NCI-H510A (cell line): ENCODE measurements at places on chromosomes 11 and 22.
A peak's percentile ranks its signal among the peaks of the same experiment; 100 is the strongest.

GRCh38 chr11:3877364-3878257 is 22.1 kb downstream of the STIM1 start:
- DNase-seq = no peak

DNA sequence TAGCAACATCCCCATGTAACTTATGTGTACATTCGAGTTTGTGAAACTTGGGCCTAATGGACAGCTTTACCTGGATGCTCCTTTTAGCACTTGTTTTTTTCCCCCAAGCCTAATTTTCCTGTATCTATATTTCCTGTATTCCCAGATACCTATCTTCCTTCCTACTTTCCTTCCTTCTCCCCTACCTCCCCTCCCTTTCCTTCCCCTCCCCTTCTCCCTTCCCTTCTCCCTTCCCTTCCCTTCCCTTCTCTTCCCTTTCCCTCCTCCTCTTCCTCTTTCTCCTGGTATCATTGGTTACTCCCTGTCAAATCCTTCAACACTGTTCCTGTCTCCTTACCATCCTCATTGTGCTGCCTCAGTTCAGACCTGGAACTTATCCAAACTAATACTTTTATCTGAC is 111.8 kb downstream of the HIPK3 start:
- DNase-seq = no peak

DNA sequence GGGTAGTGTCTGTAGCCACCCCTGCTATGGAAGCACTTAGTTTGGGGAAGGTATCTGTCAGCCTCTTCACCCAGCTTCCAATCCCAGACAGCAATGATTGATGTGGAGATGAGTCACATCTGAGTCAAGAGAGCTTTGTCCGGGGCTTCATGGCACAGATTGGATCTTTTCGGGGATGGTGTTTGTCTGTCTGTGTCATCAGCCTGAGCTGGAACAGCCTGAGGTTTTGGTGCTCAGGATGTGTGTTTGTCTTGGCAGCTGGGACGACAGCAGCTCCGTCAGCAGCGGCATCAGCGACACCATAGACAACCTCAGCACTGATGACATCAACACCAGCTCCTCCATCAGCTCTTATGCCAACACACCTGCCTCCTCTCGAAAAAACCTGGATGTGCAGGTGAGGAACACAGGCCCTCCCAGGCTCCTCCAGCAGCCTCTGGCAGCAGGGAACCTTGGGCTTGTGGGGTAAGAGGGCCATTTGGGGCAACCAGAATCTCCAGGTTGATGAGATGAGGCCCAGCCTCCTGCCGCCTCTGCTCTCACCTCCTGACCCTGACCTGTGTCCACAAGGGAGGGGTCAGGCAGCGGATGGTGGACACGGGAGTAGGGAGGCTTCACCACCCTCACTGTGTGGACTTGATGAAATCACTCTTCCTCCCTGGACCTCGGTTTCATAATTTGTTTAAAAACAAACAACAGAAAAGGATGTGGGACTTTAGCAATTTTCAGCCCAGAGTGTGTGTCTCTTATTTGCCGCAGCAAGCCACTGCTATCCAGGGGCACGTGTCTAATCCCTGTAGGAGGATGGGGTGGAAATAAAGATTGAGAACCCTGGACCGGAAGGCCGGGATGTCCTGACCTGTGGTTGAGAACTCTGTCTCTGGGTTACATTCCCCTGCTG is 124.3 kb downstream of the DBX1 start:
- DNase-seq = peak; percentile 81

DNA sequence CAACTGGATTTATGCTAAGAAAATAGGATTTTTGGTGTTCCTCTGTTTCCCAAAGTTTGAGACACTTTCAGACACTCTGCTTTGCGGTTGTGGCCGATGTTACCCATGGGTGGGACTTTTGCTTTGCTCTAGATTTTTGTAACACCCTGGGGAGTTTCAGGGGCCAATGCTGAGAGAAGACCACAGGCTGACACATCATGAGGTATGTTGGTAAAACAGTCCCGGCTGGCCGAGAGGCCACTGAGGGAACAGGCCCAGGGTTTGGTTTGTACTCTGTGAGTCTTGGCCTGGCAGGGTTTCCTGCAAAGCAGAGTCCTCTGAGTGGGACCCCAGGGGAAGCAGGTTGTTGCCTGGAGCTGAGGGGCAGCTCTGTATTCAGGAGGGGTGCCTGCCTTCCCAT is 78.5 kb upstream of the PITPNB start:
- DNase-seq = no peak

GRCh38 chr22:49023879-49024774 is 803.5 kb downstream of the BRD1 start:
- no peak for DNase-seq

- no peak for DNase-seq
Observed at GRCh38 chr11:86144846-86145245, 76.0 kb upstream of the PICALM start.

GRCh38 chr22:24494528-24495364 is at the start of gene UPB1:
Gene UPB1 (plus strand): TSS chr22:24495332. CDS start chr22:24495404, 72 bp downstream.
- DNase-seq = no peak

GRCh38 chr22:39469681-39470450 is 13.1 kb downstream of the MGAT3 start:
- DNase-seq = peak; percentile 17

- no peak for DNase-seq
Observed at GRCh38 chr11:118155776-118156530, 3.3 kb upstream of the SCN4B start.

DNA sequence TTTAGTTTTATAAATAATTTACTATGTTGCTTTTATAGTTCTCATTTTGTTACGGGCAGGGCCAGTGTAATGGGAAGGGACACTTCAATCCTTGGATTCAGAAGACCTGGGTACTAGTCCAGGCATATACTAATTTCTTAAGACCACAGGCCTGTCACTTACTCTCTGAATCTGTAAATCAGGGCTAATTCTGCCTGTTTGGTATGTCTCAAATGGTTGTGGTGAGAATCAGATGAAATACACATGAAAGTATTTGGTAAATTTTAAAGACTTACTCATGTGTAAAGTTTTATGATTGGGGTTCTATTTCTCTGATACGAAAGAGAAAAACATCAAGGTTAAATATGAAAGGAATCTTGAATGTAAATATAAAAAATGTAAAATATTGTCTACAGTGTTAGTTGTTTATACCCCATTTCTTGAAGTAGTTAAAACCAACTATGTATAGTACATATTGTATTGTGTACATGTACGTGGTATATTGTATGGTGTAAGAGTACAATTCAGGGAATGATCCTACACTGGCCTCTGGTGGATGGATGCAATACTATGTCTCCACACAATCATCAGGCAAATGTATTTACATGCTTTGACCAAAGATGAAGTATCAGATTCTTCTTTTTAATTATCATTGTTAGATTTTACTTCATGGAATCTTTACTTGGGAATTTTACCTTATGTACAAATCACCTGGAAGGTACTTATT is 24.5 kb upstream of the RAG2 start:
- DNase-seq = no peak

GRCh38 chr11:66970807-66971442 is 4.2 kb upstream of the C11orf86 start:
- no peak for DNase-seq

DNA sequence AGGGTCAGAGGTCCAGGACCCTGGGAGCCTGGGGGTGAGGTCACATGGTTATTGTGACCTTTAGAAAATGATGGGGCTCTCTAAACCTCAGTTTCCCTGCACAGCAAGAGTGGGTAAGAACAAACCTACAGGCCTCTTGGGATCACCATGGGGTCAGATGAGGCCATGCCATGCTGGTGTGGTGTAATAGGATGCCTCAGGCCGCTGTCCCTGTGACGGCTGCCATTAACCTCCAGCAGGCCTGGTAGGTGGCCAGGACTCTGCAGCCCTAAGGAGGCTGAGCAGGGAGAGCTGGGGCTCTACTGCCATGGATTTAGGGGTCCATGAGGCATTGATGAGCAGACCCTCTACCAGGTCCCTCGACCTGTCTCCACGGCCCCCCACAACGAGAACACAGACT is 265.5 kb downstream of the CTTN start:
- no peak for DNase-seq

DNA sequence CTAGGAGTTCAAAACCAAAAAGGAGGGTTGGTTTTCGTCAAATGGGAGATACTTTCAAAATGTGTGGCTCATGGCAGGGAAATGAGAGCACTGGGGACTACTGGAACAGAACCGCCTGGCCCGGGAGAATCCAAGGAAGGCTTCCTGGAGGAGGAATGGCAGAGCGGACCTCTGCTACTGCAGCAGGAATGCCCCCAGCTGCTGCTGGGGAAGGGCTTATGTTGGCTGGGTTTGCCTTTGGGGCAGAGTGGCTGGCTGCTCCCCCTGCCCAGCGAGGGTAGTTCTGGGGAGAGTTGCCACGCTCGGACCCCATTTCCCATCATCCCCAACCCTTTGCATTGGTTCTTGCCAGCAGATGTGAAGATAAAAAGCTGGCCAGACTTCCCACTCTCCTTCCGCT is 10.6 kb upstream of the APOBEC3A start:
- DNase-seq = no peak

- no peak for DNase-seq
Observed at GRCh38 chr22:24925586-24926427, 20.7 kb downstream of the LHFPL7 start.

DNA sequence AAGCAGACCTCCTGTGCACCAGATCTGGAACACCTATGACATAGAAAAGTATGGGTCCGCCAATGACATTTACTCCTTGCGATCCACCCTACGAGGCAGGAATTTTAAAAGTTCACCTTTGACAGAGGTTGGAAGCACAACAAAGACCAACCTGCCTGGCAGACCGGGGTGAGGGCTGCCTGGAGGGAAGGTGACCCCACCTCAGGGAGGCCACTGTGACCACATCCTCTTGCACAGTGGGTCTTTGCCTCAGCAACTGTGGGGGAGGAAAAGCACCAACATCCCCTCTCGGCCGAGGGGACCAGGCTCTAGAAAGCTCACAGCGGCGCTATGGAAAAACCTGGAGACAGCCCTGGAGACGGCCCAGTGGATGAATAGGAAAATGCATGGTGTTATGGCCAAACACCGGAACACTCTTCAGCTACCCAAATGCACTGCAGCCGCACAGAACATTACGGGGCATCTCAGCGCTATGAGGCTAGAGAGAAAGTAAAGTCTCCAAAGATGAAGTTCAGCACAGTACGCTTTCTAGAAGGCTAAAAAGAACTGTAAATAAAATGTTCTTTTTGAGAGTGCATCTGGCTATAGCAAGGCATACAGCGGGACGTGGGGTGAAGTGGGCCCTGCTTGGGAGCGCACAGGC is 1.8 kb upstream of the SHISAL1 start:
- DNase-seq = no peak

DNA sequence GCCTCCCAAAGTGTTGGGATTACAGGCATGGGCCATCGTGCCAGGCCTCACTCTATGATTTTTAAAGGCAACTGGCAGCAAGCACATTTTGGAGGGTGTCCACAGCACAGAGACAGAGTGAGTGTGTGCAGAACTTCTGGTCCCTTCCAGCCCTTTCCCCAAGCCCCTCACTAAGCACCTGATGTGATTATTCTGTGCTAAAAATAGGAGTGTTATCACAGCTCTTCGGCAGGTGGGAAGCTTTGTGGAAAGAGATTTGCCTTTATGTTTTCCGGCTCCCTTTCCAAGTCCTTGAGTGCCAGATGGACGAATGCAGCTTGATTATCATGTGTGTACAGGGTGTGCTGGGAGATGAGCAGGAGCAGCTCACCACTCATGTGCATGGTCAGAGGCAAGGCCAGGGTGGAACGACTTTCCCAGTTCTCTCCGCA is 310.8 kb downstream of the DDX10 start:
- peak; percentile 60 for DNase-seq

DNA sequence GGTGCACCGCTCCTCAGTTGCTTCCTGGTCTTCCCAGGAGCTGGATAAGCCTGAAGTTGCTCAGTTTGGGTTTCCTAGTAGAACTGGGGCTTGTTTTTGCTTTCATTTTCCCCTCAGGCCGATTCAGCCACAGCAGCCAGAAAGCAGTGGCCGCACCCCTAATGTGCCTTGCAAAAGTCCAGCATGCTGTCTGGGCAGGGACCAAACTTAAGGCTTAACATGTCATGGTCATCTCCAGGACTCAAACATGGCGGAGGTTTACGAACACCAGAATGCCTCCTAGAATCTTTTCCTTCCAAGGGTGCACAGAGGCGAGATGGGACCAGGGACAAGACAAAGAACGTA is 2.5 kb downstream of the GNG3 start:
- DNase-seq = no peak

DNA sequence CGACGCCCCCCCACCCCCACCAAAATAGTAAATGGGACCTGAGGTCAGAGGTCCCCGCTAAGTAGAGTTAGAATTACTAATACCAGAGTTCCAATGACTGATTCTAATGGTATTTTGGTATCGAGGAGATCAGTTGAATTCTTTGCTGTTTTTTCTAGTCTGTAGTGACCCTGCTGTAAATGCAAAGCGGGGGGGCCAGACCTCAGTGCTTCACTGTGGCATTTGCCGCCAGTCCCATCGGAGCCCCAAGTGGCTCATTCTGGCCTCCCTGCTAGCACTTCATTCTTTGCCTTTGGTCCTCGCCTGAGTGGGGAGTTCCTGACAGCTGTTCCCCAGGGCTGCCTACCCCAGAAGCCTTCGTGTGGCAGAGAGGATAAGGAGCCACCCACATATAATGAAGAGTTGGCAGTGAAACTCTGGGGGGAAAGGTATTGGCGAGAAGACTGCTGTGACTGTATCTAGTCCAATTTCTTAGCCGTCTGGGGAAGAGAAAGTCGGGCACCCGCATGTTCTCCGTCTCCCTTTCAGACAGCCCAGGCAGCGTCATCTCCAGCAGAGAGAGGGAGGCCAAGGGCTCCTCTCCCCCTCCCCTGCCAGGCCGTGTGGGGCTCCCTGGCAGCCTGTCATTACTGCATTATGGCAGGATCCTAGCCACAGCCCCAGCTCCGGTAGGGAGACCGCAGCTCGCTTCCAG is 19.4 kb upstream of the CABP7 start:
- DNase-seq = no peak

DNA sequence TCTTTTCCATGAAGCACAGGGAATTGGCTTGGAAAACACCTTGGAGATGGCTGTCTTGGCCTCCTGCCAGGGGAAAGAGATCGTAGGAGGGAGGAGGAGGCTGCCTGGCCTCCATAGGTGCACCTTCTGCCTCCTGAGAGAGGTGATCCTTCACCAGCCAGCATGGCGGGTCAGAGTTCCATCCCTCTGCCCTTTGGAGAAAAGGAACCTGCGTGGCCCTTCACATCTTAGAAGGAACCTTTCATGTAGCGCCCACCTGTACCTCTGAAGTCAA is 58.2 kb upstream of the DRD2 start:
- no peak for DNase-seq

DNA sequence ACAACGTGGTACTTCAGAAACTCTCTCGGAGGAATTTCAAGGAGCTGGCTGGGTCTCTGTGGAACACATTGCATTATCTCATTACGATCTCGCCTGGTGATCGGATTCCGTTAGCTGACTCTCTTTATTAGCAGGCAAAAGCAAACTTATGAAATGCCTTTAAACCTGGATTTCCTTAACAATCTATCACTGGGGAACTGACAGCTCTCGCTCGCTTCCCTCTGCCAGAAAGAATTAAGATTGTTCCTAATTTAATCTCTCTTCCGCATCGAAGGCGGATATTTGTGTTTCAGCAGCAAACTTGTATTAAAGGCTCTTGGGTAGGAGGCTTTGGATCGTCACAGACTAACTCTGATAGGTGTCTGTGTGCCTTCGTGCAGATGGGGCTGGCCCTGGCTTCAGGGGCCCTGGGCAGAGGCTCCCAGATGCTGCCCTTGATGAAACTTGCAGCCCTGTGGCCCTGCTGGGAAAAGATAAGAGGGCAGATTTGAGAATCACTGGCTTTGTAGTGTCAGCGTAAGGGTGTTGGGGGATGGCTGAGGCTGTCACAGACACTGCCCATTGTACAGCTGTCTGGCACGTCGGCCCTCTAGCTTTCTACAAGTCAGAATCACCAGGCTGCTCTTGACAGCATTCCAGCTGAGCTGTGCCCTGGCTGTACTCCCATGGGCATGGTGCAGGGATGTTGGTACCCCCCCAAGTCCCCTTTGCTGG is 162.2 kb upstream of the NECTIN1 start:
- no peak for DNase-seq
